ENCODE measurements at places on chromosomes 2 and 18. TPM values are rescaled to one million over a fixed set of nuclear protein-coding genes. Genes with fewer than 3 reads are reported as not detected.

The PCBP1 gene
- total RNA-seq = 302 TPM

DNA sequence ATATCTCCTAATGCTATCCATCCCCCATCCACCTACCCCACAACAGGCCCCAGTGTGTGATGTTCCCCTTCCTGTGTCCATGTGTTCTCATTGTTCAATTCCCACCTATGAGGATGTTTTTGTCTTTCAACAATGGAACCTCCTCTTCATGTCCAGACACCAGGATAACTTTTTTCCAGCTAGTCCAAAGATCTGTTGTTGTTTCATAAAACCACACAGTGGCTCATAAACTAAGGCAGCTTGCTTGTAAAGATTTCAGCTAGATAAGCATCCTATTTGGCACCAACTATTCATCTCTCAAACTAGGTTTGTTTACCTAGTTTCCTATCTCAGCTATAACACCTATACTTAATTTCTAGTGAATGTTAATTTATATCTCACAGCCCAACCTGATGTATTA lies 937.7 kb downstream of the TRIB2 start:
- H3K4me3 ChIP-seq = no peak overlapping the region
- no peak overlapping the region for H3K27ac ChIP-seq
- peaks cover 1% of the 10 kb centered on the region for H3K27me3 ChIP-seq
- no peak for DNase-seq
- no peaks in the 10 kb centered on the region for H3K36me3 ChIP-seq

DNA sequence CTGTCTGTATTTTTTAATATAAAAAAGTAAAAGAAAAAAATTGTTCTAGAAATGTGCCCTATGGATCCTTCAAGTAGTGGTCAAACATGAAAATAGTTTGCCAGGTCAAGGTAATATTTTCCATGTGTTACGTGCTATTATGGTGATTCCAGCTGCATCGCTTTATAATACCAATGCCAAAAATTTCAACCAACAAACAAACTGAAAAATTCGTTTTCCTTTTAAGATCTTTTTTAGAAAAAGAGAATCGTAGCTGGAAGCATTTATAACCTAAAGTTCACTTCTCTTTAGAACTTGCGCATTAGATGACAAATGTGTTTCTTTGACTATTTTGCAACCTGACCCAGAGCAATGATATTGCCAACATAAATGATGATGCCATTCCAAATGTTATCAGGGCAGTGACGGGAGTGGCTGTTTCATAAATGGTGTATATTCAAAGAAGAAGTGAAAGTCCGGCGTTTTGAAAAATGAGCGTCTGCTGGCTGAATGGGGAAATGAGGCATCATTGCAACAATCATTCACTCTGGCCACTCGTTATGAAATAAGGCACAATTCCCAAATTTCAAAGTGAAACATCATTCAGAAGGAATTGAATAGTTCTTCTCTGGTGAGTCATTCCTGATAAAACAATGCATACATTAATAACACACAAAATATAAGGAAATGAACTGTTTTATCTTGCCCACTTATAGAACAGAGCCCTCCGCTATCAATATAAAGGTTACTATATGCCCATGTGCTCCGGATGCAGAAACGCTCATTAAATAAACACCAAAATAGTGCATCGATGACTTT lies 297.4 kb downstream of the TGIF1 start:
- H3K36me3 ChIP-seq = peaks cover 4% of the 10 kb centered on the region
- H3K4me1 ChIP-seq = peaks cover 17% of the 10 kb centered on the region
- peaks cover 2% of the 10 kb centered on the region for H3K27me3 ChIP-seq
- H3K4me3 ChIP-seq = peak overlapping the region; percentile 49
- DNase-seq = no peak
- H3K27ac ChIP-seq = peak overlapping the region; percentile 5

DNA sequence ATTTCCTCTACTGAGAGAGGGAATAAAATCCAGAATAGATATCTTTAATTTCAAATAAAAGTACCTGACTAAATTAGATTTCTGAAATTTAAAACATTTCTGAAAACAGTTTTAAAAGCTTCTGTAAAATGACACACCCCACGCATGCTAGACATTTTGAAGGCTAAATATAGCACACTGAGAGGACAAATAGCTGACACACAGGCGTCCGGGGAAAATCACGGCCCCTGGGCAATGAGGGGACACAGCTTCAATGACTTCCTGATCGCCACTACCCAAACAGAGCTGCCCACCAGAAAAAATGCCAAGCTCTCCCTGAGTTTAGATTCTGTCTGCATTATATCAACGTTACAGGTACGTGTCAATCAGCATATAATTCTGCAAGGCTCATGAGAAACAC lies 10.9 kb downstream of the TBC1D8 start:
- no peaks in the 10 kb centered on the region for H3K36me3 ChIP-seq
- H3K4me3 ChIP-seq = no peak overlapping the region
- H3K27me3 ChIP-seq = peaks cover 21% of the 10 kb centered on the region

The CTAGE1 gene
- total RNA-seq = 0.12 TPM

- H3K36me3 ChIP-seq = no peaks in the 10 kb centered on the region
- H3K4me3 ChIP-seq = no peak overlapping the region
- no peak for DNase-seq
These were observed 11.8 kb downstream of the DAPL1 start for GRCh38 chr2:158806941-158807340.

GRCh38 chr2:230693411-230693810 lies 19.2 kb upstream of the CAB39 start:
- no peaks in the 10 kb centered on the region for H3K36me3 ChIP-seq
- H3K4me1 ChIP-seq = peaks cover 42% of the 10 kb centered on the region
- H3K4me3 ChIP-seq = no peak overlapping the region
- H3K27me3 ChIP-seq = no peaks in the 10 kb centered on the region
- DNase-seq = no peak

DNA sequence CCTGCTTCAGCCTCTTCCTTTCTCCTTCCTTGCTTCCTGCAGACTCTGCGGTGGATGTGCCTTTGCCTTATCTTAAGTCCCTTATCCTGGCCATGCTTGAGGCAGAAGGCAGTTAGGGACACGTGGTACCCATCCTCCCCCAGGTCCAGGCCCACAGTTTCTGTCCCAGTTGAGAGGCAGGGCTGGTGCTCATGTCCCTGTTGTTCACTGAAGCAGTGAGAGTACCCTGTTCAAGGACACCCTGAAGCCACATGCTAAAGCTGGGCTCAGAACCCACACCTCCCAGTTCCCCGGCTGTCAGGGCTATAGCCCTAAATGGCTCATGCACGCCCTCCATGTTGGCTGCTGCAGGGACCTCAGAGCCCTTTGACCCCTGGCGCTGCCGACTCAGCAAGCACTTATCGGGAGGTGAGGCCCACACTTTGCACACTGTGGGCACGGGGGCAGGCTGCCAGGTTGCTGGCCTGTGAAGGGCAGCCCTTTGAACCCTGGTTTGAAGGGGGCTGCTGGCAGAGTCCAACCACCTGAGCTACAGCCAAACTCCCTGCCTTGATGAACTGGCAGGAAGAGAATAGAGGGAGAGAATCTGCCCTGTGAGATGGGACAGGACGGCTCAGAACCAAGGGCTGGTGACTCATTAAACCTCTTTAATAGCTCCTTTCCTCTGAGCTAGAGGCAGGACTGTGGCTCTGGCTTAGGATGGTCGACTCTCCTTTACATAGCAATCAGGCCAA lies 6.3 kb downstream of the KHK start:
- DNase-seq = peak; percentile 28
- no peaks in the 10 kb centered on the region for H3K36me3 ChIP-seq
- peaks cover 21% of the 10 kb centered on the region for H3K4me1 ChIP-seq
- H3K27me3 ChIP-seq = peaks cover 2% of the 10 kb centered on the region

The OTX1 gene
- total RNA-seq = 0.52 TPM

- no peaks in the 10 kb centered on the region for H3K36me3 ChIP-seq
- no peak overlapping the region for H3K27ac ChIP-seq
- H3K27me3 ChIP-seq = peaks cover 21% of the 10 kb centered on the region
- peak; percentile 15 for DNase-seq
- H3K4me3 ChIP-seq = no peak overlapping the region
These were observed 205.6 kb downstream of the RTP5 start for GRCh38 chr2:242075168-242075567.

GRCh38 chr2:29367986-29368658 lies 252.9 kb downstream of the CLIP4 start:
- H3K27ac ChIP-seq = no peak overlapping the region
- no peak overlapping the region for H3K4me3 ChIP-seq
- peaks cover 10% of the 10 kb centered on the region for H3K27me3 ChIP-seq
- DNase-seq = no peak
- H3K36me3 ChIP-seq = no peaks in the 10 kb centered on the region
- H3K4me1 ChIP-seq = no peaks in the 10 kb centered on the region

GRCh38 chr18:21672521-21673267 lies 31.9 kb downstream of the ABHD3 start:
- no peaks in the 10 kb centered on the region for H3K36me3 ChIP-seq
- H3K27me3 ChIP-seq = no peaks in the 10 kb centered on the region
- H3K27ac ChIP-seq = no peak overlapping the region
- DNase-seq = no peak
- peaks cover 5% of the 10 kb centered on the region for H3K4me1 ChIP-seq

- DNase-seq = no peak
- no peaks in the 10 kb centered on the region for H3K36me3 ChIP-seq
- H3K27me3 ChIP-seq = peaks cover 7% of the 10 kb centered on the region
- peaks cover 14% of the 10 kb centered on the region for H3K4me1 ChIP-seq
These were observed 20.9 kb upstream of the DNMT3A start for GRCh38 chr2:25362434-25363145.

- H3K4me1 ChIP-seq = no peaks in the 10 kb centered on the region
- H3K36me3 ChIP-seq = no peaks in the 10 kb centered on the region
- no peak for DNase-seq
- no peak overlapping the region for H3K4me3 ChIP-seq
- H3K27me3 ChIP-seq = peaks cover 2% of the 10 kb centered on the region
These were observed 107.5 kb upstream of the FSHR start for GRCh38 chr2:49261781-49262180.

The STARD6 gene
- not detected for total RNA-seq

- no peak for DNase-seq
- no peak overlapping the region for H3K27ac ChIP-seq
- 0 out of 2 replicates have a peak, but pooled peaks cover 1% of the 10 kb centered on the region for H3K36me3 ChIP-seq
- no peak overlapping the region for H3K4me3 ChIP-seq
- peaks cover 24% of the 10 kb centered on the region for H3K27me3 ChIP-seq
These were observed 64.7 kb upstream of the ST3GAL5 start for GRCh38 chr2:85953476-85953875.

The RPRM gene
- total RNA-seq = not detected

The CACNB4 gene
- total RNA-seq = 0.23 TPM

DNA sequence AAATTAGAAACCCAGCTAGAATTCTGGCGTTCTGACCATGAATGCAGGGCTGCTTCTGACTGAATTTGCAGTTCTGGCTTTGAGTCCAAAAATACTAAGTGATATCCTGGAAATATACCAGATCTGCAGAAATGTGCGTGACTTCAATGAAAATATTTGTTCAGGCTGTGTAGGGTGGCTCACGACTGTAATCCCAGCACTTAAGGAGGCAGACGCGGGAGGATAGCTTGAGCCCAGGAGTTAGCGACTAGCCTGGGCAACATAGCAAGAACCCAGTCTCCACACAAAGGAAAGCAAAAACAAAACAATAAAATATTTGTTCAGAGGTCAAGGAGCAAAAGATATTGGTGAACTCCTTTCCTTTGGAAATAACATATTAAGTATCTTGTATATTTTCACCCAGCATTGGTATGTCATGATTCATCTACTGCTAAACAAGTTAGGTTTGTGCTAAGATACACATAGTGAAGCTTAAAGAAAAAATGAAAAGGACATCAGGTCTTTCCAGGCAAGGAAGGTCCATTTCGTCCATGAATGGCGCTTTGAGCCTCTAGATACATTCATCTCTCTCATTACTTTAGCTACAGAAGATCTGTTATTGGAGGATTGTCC lies 239.2 kb downstream of the CMPK2 start:
- no peak overlapping the region for H3K27ac ChIP-seq
- H3K4me1 ChIP-seq = no peaks in the 10 kb centered on the region
- DNase-seq = peak; percentile 2
- H3K4me3 ChIP-seq = no peak overlapping the region

DNA sequence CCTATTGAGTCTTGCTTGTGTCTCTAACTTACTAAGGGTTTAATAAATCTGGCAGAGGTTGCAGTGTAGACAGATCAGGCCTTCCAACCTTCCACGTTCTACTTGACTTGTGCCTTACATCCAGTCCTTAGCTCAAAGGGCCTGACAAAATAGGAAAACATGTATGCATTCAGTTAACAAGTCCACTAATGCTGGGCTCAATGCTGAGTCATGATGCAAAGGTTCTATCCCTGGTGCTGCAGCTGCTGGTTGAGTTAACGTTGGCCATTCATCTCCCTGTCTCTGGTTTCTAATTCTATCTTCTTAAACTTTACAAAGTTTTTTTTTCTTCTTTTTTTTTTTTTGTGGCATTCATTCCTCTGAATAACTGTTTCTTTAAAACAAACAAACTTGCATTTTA lies 46.3 kb upstream of the ITGB6 start:
- H3K4me3 ChIP-seq = no peak overlapping the region
- H3K36me3 ChIP-seq = no peaks in the 10 kb centered on the region
- DNase-seq = no peak
- H3K27ac ChIP-seq = no peak overlapping the region
- H3K4me1 ChIP-seq = peaks cover 31% of the 10 kb centered on the region

The CDK15 gene
- 48.1 TPM for total RNA-seq

The COLEC11 gene
- total RNA-seq = not detected

The NEURL3 gene
- total RNA-seq = not detected

The CASP8 gene
- 17.1 TPM for total RNA-seq

GRCh38 chr2:160200921-160201320 lies 849 bp upstream of the ITGB6 start:
- H3K36me3 ChIP-seq = no peaks in the 10 kb centered on the region
- H3K4me3 ChIP-seq = no peak overlapping the region
- peaks cover 39% of the 10 kb centered on the region for H3K4me1 ChIP-seq
- no peak for DNase-seq

DNA sequence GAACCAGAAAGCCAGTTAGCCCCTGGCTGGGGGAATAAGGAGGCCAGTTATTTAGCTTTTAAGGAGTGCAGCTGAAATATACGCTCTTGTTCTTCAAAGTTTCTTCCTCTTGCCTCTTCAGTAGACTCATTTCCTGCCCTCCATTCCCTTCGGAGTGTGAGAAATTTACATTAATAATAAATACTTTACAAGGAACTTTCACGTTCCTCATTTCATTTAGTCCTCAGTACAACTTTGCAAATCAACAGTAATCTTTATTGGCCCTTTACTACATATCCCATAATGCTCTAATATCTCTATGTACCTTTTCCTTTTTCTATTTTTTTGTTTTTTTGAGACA lies 15.6 kb downstream of the PLCD4 start:
- no peaks in the 10 kb centered on the region for H3K36me3 ChIP-seq
- H3K4me3 ChIP-seq = no peak overlapping the region
- no peaks in the 10 kb centered on the region for H3K27me3 ChIP-seq
- no peak overlapping the region for H3K27ac ChIP-seq

All from HFFc6 (cell line).